GM12878 (cell line): ENCODE measurements at places on chromosomes 1 and 21. TPM values are rescaled to one million over a fixed set of nuclear protein-coding genes. Genes with fewer than 3 reads are reported as not detected.

DNA sequence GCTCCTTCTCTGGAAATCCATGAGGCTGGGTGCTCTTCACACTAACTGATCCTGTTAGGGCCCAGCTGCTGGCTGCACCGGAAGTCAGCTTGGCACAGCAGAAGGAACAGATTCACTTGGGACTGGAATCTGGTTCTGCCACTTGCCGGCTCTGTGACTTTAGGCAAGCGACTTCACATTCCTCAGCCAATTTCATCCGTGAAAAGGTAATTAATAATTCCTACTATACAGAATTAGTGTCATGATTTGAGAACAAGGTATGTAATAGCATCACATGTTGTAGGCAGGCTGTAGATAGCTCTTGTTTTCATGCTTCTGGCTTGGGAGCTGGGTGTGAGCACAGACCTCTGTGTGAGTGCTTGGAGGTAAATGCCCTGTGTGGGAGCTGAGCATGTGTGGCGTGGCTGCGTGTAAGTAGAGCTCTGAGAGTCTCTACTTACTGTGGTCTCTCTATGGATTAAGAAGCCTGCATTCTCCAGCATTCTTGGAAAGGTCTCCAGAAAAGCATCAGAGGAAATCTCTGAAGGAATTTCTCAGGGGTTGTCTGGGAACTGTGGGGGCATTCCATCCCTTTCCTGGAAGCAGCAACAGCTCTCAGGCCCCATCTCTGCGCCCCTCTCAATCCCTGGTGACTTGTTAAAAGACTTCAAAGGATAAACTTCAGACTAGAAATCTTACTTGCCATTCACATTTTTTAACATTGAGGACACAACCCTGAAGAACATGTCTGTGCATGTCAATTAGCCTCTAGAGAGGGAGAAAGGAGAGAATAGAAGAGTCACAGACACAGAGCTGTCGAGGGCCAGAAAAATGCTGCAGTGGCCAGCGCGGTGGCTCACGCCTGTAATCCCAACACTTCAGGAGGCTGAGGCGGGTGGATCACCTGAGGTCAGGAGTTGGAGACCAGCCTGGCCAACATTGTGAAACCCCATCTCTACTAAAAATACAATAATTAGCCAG lies 47.7 kb upstream of the PPM1J start:
- no peaks in the 10 kb centered on the region for H3K27me3 ChIP-seq
- H3K4me3 ChIP-seq, result no peak overlapping the region
- H3K36me3 ChIP-seq, result no peaks in the 10 kb centered on the region
- H3K4me1 ChIP-seq, result no peaks in the 10 kb centered on the region

- no peaks in the 10 kb centered on the region for H3K4me1 ChIP-seq
- H3K27ac ChIP-seq, result no peak overlapping the region
- no peaks in the 10 kb centered on the region for H3K27me3 ChIP-seq
- no peaks in the 10 kb centered on the region for H3K36me3 ChIP-seq
These were observed 381.4 kb upstream of the PROX1 start for GRCh38 chr1:213606252-213606820.

DNA sequence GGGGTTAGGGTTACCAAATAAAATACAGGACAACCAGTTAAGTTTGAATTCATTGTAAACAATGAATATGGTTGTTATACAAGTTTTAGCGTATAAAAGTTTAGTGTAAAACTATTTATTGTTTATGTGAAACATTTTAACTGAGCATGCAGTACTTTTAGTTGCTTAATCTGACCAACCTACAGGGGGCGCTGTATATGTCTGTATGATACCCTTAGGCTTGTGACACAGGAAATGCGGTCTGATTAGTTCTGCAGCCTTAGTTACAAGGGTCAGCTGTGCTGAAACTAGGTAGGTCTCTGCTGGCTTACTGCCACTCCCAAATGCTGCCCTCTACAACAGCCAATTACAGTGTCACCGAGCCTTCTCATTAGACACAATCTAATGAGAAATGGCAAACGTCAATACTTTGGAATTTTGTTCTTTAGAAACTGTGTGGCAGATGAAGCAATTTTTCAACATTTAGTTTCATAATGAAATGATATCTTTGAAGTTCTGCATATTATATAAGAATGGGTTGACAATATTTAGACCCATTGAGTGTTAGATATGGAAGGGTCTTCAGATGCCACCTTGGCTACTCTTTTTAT lies 56.2 kb downstream of the NTNG1 start:
- no peaks in the 10 kb centered on the region for H3K27me3 ChIP-seq
- DNase-seq, result peak; percentile 26
- no peak overlapping the region for H3K4me3 ChIP-seq

DNA sequence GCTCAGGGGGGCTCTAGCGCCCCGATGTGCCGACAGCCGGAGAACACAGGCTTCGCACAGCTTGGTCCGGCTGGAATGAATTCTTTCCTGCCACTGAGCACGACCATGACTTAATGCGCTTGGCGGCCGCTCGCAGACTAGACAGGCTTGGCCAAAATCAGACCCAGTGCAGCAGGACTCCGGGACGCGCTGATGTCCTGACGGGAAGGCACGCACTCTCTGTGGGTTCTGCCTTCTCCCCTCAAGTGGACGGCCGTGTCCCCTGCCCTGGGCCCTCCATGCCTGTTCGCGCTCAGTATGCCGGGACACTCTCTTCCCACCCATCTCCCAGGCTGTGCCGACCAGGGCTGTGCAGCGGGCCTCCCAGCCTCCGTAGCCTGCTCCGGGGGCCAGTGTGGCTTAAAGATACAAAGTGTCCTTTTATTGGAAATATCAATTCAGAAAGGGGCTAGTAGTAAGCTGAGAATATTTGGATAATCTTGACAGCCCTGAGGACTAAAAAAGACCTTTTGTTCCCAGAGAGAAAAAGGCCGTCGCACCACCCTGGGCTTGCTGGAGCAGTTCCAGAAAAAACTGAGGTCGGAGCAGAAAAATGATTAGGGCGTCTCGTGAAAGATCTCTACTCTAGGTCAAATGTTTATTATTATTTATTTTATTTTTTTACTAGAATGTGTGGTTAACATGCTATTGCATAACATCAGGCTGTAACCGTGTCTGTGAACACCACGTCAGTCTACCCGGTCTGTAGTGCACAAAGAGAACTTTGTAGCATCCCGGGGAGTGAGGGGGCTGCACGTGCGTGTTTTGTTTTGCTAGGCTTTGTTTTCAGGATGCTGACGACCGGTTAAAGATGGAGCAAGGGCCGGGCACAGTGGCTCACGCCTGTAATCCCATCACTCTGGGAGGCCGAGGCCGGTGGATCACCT lies 88.1 kb upstream of the ARHGEF16 start:
- no peak overlapping the region for H3K27ac ChIP-seq
- no peaks in the 10 kb centered on the region for H3K36me3 ChIP-seq
- no peak for DNase-seq
- H3K27me3 ChIP-seq, result no peaks in the 10 kb centered on the region; the same call in 1 of the 2 replicates

GRCh38 chr1:67372136-67372535 lies 58.1 kb downstream of the SERBP1 start:
- H3K27me3 ChIP-seq, result no peaks in the 10 kb centered on the region
- DNase-seq, result no peak
- H3K36me3 ChIP-seq, result no peaks in the 10 kb centered on the region
- H3K4me1 ChIP-seq, result no peaks in the 10 kb centered on the region
- H3K4me3 ChIP-seq, result no peak overlapping the region
- H3K27ac ChIP-seq, result no peak overlapping the region

DNA sequence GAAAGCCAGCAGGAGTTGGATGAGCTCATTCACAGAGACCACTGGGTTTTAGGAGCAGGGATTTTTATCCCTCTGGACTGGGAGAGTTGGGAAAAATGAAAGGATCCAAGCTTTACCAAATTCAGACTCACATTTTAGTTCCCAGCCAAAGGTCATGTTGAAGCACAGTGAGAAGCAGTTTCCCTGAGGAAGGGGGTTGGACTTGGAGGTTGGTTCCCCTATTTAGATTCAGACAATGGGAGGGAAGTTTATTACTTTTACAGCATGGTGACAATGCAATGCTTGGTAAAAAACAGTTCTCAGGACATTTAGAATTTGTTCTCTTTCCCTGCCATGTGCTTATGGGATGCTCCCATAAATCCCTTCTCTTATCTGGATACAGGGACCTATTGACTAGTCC lies 57.3 kb upstream of the ZNF648 start:
- DNase-seq, result no peak
- no peak overlapping the region for H3K27ac ChIP-seq
- H3K4me1 ChIP-seq, result no peaks in the 10 kb centered on the region

GRCh38 chr21:44513389-44514217 lies 26.4 kb downstream of the KRTAP10-1 start:
- H3K36me3 ChIP-seq, result no peaks in the 10 kb centered on the region
- no peaks in the 10 kb centered on the region for H3K4me1 ChIP-seq
- H3K27ac ChIP-seq, result no peak overlapping the region
- H3K27me3 ChIP-seq, result no peaks in the 10 kb centered on the region

- peaks cover 6% of the 10 kb centered on the region; the same call in 1 of the 2 replicates for H3K36me3 ChIP-seq
- peaks cover 62% of the 10 kb centered on the region for H3K4me1 ChIP-seq
- H3K27me3 ChIP-seq, result no peaks in the 10 kb centered on the region
- peak; percentile 100 for DNase-seq
These were observed 170.8 kb downstream of the S1PR1 start for GRCh38 chr1:101407505-101408211.

- no peaks in the 10 kb centered on the region; the same call in 1 of the 2 replicates for H3K4me1 ChIP-seq
- H3K36me3 ChIP-seq, result no peaks in the 10 kb centered on the region
- no peak overlapping the region for H3K27ac ChIP-seq
- H3K4me3 ChIP-seq, result no peak overlapping the region
These were observed 13.2 kb upstream of the SLC41A1 start for GRCh38 chr1:205826016-205826806.

- no peak for DNase-seq
- H3K36me3 ChIP-seq, result no peaks in the 10 kb centered on the region
- no peak overlapping the region for H3K27ac ChIP-seq
These were observed 282.0 kb downstream of the PBX1 start for GRCh38 chr1:164840936-164841335.

- H3K36me3 ChIP-seq, result no peaks in the 10 kb centered on the region
- DNase-seq, result no peak
- H3K27me3 ChIP-seq, result no peaks in the 10 kb centered on the region
These were observed 19.2 kb upstream of the SLC44A5 start for GRCh38 chr1:75630004-75630594.

- H3K27me3 ChIP-seq, result no peaks in the 10 kb centered on the region
- no peaks in the 10 kb centered on the region for H3K36me3 ChIP-seq
- H3K4me1 ChIP-seq, result no peaks in the 10 kb centered on the region
- H3K4me3 ChIP-seq, result no peak overlapping the region
These were observed 496.5 kb upstream of the ADGRL2 start for GRCh38 chr1:81304187-81304586.

DNA sequence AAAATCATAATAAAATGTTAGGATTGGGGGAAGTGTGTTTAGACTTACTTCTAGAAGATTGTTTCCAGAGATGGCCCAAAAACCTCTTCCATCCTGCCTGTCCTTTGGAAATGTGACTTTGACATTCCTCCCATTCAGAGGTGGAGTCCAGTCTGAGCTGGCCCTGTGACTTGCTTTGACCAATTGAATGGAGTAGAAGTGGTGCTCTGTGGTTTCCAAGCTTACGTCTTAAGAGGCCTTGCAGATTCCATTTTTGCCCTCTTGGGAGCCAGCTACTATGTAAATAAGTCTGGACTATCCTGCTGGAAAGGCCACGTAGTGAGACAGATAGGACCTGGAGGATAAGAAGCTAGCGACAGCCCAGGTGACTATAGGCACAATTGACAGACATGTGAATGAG lies 1.3 kb upstream of the NT5C1A start:
- H3K27me3 ChIP-seq, result no peaks in the 10 kb centered on the region
- no peak overlapping the region for H3K27ac ChIP-seq
- no peak for DNase-seq

GRCh38 chr1:24705260-24706073 lies 39.8 kb upstream of the CLIC4 start:
- H3K27me3 ChIP-seq, result no peaks in the 10 kb centered on the region
- peaks cover 3% of the 10 kb centered on the region for H3K4me1 ChIP-seq
- DNase-seq, result peak; percentile 82
- H3K4me3 ChIP-seq, result peak overlapping the region; percentile 8; the same call in 1 of the 2 replicates
- no peaks in the 10 kb centered on the region for H3K36me3 ChIP-seq
- H3K27ac ChIP-seq, result no peak overlapping the region

- no peak for DNase-seq
- no peak overlapping the region for H3K27ac ChIP-seq
- H3K4me3 ChIP-seq, result no peak overlapping the region
- H3K36me3 ChIP-seq, result no peaks in the 10 kb centered on the region
- H3K27me3 ChIP-seq, result no peaks in the 10 kb centered on the region
- H3K4me1 ChIP-seq, result no peaks in the 10 kb centered on the region
These were observed 45.9 kb downstream of the ARHGEF16 start for GRCh38 chr1:3500265-3500835.

DNA sequence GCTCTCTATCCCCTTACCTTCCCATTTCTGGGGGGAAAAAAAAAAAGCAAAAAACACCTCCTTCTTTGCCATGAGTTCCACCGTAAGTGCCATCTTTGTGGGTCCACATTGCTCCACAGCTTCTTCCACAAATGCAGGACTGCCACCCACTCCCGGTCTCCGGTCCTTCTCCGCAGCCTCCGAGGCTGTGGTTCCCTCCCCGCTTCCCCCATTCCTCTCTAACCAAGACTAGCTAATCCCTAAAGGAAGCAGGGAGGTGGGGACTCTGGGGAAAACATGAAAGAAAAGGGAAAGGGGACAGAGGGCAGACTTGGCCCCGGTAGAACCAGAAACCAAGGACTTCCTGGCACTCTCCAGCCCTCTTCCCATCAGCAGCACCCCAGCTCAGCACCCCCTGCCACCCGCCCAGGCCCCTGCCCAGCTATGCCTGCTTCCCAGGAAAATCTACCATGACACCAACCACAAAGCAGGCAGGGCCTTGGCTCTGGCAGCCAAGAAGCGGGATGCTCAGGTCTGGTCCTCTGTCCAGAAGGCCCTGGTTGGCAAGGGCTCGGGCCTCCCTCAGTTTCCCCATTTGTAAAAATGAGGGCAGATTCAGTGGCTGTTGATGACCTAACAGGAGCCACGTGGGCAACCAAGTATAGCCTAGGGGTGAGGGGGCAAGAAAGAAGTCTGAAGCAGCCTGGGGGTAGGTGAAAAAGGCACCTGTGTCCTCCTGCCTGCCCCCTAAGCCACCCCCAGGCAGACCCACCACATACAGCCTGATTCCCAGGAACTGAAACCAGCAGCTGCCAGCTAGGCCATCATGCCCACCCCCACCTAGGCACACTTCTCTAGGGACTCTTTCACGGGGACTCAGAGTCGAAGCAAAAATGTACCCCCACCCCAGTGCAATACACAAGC lies 2.5 kb downstream of the EPHA2 start:
- no peak overlapping the region for H3K27ac ChIP-seq
- no peaks in the 10 kb centered on the region for H3K36me3 ChIP-seq
- H3K4me1 ChIP-seq, result peaks cover 8% of the 10 kb centered on the region
- no peak for DNase-seq
- no peak overlapping the region for H3K4me3 ChIP-seq

- no peaks in the 10 kb centered on the region for H3K4me1 ChIP-seq
- no peaks in the 10 kb centered on the region for H3K27me3 ChIP-seq
- H3K27ac ChIP-seq, result no peak overlapping the region
- H3K4me3 ChIP-seq, result no peak overlapping the region
These were observed 8.6 kb upstream of the SLC25A34 start for GRCh38 chr1:15727424-15727823.

- no peak overlapping the region for H3K4me3 ChIP-seq
- H3K4me1 ChIP-seq, result peaks cover 35% of the 10 kb centered on the region
- DNase-seq, result no peak
- peaks cover 7% of the 10 kb centered on the region for H3K36me3 ChIP-seq
- no peak overlapping the region for H3K27ac ChIP-seq
- H3K27me3 ChIP-seq, result no peaks in the 10 kb centered on the region
These were observed 92.8 kb downstream of the PIK3R3 start for GRCh38 chr1:46039571-46040052.

Gene IL20
- not detected in 2 replicates for total RNA-seq

Gene PTAFR
- total RNA-seq, result 25.5 and 28.4 TPM in 2 replicates

Gene TMEM125
- 0.28 and 1.1 TPM in 2 replicates for total RNA-seq

Gene ADCY10
- not detected in 2 replicates for total RNA-seq

Gene SPRR3
- not detected in 2 replicates for total RNA-seq

Gene DNAJC6
- total RNA-seq, result 3.5 and 4.3 TPM in 2 replicates

Gene PRKAB2
- total RNA-seq, result 6.6 and 7.5 TPM in 2 replicates

Gene IGSF9
- not detected in 2 replicates for total RNA-seq
